Ascending aorta (tissue), 2 donors: ENCODE measurements at places on chromosomes 3 and 15.

- DNase-seq, result no peak
Observed at GRCh38 chr3:45227946-45228345, 1.9 kb upstream of the TMEM158 start.

DNA sequence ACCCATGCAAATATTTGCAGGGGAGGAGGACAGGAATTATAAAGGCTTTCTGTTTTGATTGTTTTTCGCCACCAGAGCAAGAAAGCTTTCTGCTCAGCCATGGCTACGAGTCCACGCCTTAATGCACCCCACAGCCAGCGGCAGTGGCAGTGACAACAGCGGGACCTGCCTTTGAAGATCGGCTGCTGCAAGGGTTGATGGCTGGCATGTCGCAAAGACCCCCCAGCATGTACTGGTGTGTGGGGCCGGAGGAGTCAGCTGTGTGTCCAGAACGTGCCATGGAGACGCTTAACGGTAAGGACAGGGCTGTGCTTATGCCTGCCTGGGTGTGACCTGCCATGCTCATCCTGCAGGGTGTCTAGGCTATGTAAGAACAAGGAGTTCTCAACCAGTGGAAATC is 5.3 kb downstream of the LRRK1 start:
- DNase-seq, result peak; percentile 49

- DNase-seq, result no peak
Observed at GRCh38 chr3:6147883-6148282, 713.0 kb upstream of the GRM7 start.

- no peak for DNase-seq
Observed at GRCh38 chr3:187828579-187829452, 83.5 kb upstream of the BCL6 start.

DNA sequence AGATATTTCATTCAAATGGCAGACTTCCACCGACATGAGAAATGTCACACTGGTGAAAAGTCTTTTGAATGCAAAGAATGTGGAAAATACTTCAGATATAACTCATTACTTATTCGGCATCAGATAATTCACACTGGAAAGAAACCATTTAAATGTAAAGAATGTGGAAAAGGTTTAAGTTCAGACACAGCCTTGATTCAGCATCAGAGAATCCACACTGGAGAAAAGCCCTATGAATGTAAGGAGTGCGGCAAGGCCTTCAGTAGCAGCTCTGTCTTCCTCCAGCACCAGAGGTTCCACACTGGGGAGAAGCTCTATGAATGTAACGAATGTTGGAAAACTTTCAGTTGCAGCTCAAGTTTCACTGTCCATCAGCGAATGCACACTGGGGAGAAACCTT is 8.6 kb upstream of the ZNF621 start:
- no peak for DNase-seq

DNA sequence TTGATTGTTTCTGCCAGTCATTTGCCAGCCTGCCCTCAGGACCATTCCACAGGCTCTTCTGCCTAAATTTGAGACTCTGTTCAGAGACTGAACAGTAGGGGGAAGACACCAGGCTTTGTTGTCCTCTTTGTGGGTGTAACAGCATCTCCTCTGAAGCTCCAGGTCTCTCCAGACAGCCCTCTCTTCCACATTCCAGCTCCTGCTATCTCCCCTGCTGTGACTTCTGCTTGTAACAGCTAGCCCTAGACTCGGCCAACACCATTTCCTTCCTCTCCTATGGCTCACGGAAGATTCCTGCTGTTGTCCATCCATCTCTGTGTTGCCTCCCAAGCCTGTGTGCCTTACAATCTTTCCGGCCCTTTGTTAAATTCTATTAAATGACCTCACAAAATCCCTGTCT is 40.2 kb downstream of the SUCLG2 start:
- DNase-seq, result no peak

- DNase-seq, result no peak
Observed at GRCh38 chr3:140421884-140422283, 256.0 kb upstream of the TRIM42 start.

- no peak for DNase-seq
Observed at GRCh38 chr3:27392950-27393679, 23.9 kb upstream of the NEK10 start.

GRCh38 chr15:100926971-100927756 is 8.0 kb downstream of the LRRK1 start:
- DNase-seq, result peak; percentile 47

DNA sequence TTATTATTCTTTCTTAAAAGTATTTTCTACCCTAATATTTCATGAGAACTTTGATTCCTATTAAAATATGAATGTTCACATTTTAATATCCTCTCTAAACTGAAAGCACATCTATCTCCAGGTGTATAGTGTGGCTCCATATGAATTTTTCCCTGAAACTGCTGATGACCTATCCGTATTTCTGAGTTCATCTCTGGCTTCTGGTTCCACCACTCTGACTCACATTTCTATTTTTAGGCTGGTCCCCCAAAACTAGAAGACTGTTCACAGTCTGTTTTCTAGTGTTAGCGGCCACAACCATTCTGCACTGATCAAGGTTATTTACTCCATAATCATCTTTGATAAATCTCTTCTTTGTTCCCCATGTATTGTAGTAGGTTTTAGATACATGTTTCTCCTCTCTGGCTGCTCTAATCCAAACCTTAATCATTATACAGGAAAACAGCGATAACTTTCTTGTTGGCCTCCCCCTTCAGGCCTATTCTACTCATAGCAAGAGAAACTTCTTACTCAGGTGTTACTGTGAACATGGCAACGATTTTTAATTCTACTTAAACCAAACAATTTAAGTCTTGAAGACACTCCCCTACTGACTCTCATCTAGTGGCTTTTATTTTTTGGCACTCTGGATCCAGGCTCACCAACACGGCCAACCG is 12.8 kb downstream of the ADPGK start:
- DNase-seq, result no peak
